LHCN-M2 (cell line): ENCODE measurements at places on chromosomes 16 and 17. TPM values are rescaled to one million over a fixed set of nuclear protein-coding genes. Genes with fewer than 3 reads are reported as not detected.

DNA sequence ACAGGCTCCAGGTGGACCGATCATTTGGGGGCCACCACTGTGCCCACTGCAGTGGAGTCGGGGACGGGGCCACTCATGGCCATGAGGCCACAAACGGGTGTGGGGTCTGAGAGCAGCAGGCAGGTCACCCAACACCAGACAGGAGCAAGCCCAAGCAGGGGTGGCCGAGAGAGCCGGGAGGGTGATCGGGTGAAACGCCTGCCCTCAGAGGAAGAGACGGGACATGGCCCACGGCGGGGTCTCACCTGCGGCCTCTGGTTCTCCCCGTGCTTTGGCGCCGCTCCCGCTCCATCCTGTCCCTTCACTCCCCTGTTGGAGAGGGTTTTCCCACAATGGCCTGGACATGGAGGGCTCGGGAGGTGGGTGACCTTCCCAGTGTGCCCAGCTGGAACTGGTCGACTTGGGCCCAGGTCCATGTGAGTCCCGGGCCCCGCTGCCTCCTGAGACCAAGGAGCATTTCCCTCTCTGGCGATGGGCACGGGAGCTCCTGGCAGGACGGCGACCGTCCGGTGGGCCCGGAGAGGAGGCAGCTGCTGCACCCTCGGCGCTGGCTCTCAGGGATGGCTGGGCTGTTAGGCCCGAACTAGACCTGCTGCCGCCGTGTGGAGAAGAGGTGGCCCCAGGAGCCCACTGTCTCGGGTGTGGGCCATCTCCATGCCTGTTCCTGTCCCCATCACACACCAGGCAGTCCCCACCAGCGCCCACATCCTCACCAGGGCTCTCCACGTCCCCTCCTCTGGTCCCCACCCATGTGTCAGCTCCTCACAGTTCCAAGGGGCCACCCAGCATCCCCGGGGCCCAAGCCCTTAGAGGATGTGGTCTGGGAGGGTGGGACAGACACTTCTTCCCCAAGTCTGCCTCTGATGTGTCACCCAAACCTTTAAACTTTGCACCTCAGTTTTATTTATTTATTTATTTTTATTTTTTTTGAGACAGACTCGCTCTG lies 13.4 kb upstream of the BAHCC1 start:
- DNase-seq = no peak

IL34 gene
- total RNA-seq = 0.13 and 4.1 TPM in 2 replicates

GRCh38 chr17:66829386-66829864 lies 5.5 kb upstream of the CACNG5 start:
- DNase-seq = peak; percentile 51

DNA sequence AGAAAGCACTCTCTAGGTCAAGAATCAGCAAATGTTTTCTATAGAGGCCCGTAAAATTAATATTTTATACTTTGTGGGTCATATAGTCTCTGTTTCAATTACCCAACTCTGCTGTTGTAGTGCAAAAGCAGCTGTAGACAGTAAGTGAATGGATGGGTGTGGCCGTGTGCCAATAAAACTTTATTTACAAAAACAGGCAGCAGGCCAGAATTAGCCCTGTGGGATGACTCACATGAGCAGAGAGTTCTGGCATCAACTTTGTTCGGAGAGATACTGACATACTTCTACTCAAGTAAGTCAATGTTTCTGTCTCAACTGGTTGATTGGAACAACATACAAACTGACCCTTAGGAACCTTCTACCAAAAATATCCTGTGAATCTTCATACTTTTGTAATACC lies 616.2 kb downstream of the MAF start:
- no peak for DNase-seq

GRCh38 chr16:85132456-85133289 lies 20.4 kb upstream of the CIBAR2 start:
- peak; percentile 51 for DNase-seq

DNA sequence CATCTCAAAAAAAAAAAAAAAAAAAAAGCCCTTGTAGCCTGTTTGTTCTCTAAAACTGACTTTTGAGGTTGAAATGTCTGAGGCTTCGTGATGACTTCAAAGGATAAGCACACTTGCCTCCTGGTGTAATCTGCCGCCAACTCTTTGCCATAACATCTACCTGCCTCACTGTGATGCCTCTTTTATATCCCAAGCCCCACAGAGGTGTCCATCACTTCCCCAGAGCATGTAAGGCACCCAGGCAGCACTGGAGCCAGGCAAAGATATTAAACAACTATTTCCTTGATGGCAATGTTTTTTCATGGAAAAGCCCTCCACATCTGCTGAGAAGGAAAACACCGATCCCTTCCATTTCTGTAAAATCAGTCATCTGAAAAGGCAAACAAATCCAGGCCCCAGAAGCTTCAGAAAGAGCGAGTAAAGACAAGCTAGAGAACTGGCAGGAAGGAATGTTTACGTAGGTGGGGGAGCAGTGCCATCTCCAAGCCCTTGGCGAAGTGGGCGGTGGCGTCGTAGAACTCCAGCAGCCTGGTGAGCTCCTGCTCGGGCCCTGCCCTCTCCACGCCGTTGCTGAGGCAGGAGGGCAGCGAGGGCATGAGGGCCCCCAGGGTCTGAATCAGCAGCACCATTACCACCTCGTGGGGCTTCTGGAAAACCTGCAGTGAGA lies 28.6 kb downstream of the COG7 start:
- no peak for DNase-seq

GRCh38 chr17:4436846-4437245 lies 3.1 kb downstream of the SPNS3 start:
- DNase-seq = no peak

DNA sequence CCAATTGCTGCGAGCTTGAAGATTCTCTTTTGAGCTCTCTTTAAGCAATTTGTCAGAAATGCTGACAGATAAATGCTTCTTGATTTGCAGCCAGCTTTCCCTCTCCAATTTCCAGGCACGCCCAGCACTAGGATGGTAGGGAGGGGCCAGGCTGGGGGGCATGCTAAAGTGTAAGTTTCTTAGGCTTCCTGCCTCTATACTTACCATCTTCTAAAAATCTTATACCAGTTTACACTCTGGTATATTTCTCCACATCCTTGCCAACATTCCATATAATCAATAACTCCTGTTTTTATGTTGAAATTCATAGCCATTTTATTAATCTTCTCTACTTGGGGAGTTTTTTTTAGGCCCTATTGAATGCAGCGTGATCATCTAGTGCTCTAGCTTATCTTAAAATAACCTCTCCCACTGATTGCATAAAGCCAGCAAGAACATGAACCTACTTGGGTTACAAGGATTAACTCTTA lies 17.5 kb downstream of the ACSF2 start:
- peak; percentile 10 for DNase-seq
